LNCaP clone FGC (cell line): ENCODE measurements at places on chromosomes 6 and 20.

- DNase-seq: no peak
Observed at GRCh38 chr20:48098099-48098498, 312.8 kb upstream of the SULF2 start.

DNA sequence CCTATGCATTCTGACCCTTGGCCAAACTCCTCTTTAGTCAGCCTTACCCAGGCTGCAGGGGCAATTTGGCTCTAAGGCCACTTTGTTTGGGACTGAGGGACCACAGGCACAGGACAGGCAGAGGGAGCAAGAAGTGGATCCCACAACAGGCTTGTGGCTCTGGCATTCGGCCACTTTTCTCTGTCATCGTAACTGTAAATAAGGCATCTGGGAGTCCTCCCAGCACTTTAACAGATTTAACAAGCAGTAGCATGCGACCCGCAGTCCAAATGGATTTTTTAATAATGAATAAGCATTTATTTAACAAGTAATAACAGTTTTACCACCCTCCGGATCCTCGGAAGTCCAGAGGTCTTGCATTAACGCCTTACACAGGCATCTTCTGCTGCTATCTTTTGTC is 16.1 kb upstream of the CDH22 start:
- peak; percentile 31 for DNase-seq

DNA sequence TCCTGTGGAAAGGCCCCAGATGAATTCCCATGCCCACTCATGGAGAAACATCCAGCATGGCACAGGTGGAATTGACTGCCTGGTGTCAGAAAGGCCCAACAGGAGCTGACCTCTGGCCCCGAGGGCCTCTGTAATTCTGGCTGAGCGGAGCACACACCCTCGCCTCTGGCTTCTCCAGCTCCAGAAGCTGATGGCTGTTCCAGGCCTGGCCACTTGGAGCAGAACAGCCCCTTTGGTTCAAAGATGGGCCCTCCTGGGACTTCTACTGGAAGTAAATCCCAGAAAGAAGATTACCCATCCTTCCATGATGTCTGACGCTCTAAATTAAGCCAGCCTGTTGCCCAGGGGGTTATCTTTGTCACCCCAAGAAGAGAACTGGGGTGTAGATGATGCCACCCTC is 275.1 kb upstream of the CDH4 start:
- DNase-seq: no peak

GRCh38 chr6:85482206-85482904 is 32.5 kb downstream of the NT5E start:
- no peak for DNase-seq

GRCh38 chr6:21601932-21602390 is 8.4 kb downstream of the SOX4 start:
- no peak for DNase-seq

DNA sequence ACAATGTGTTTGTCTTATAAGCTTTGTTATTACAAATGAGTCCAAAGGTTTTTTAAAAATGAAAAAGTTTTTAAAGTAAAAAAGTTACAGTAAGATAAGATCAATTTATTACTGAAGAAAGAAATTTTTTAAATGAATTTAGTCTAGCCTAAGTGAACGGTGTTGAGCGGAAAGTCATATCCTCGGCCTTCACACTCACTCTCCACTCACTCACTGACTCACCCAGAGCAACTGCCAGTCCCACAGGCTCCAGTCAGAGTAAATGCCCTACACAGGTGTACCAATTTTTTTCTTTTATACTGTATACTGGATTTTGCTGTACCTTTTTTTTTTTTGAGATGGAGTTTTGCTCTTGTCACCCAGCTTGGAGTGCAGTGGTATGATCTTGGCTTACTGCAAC is 42.7 kb upstream of the AGPAT4 start:
- DNase-seq: no peak

- no peak for DNase-seq
Observed at GRCh38 chr20:41161886-41162285, 24.5 kb downstream of the PLCG1 start.

GRCh38 chr6:166031275-166031674 is 136.4 kb downstream of the TBXT start:
- DNase-seq: no peak

GRCh38 chr6:127879685-127880084 is 21.2 kb downstream of the THEMIS start:
- no peak for DNase-seq

DNA sequence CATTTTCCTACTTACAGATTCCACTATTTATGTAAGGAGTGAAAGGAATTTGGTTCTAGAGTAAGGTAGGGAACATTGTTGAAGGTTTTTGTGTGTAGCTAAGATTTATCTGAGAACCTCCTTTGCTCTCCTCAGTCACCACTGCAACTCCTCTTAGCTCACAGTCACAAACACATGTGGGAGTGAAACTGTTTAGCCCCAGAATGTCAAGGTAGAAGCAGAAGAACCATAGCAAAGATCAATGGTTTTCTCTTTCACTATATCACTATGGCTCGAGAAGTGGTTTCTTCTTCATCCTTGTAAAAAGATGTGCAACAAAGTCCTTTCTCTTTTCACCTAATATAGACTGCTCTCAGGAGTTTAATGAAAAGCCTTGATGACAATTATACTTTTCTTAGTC is 6.5 kb upstream of the DEFB112 start:
- no peak for DNase-seq

DNA sequence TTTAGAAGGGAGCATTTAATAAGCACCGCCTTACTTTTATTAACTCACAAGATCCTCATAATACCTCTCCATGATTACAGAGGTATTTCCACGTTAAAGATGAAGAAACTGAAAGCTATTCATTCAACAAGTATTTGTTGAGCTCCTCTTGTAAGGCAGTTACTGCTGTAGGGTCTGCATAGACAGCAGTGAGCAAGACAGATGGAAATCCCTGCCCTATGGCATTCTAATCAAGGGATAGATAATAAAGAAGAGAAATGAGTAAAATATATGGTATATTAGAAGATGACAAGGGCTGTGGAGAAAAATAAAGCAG is 77.8 kb upstream of the CTNNBL1 start:
- DNase-seq: no peak

DNA sequence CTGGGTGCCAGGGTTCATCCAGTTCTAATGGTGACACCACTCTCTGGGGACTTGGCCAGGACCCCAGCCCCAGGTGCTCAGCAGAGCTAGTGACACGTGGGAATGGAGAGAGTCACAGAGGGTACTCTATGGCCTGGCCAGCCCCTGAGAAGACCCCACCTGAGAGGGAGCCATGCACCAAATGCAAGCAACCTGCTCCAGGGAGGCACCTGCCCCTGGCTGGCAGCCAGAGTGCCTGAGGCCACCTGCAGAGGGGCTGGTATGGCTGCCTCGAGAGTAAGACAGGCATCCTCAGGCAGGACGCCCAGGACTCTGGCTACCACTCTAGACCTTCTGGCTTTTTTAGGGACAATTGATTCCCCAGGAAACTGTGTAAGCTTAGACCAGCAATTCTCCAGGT is 38.6 kb upstream of the CST7 start:
- no peak for DNase-seq

DNA sequence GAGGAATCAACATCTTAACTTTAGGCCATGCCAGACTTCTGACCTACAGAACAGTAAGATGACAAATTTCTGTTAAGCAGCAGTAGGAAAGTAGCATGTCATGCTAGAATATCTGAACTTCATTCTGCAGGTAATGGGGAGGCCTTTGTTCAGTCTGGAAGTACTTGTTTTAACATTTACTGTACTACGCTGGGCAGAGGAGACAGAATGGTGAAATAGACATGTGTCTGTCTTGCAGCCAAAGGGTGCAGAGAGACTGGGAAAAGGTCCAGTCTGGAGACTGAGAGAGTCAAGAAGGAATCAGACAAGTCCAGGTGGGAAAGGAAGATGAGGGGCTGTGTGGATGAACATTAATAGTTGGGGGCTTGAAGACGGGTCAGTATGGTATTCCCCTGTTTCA is 17.5 kb upstream of the ZBTB2 start:
- DNase-seq: no peak

- no peak for DNase-seq
Observed at GRCh38 chr6:116385921-116386320, 15.2 kb downstream of the DSE start.

DNA sequence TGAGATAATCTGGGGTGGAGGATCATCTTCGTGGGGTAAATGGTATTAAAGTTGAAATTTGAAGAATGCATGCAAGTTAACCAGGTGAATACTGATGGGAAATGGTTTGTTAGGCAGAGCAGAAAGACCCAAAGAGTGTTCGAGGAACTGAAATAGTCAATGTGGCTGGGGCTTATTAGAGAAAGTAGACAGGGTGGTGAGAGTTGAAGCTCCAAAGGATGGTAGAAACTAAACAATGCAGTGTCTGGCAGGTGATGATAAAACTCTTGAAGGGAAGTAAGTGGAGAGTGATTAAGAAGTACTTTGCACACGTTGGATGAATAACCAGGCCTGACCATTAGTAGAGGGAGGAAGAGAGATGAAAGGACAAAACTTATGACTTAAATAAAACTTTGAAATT is 39.8 kb upstream of the CENPW start:
- no peak for DNase-seq

DNA sequence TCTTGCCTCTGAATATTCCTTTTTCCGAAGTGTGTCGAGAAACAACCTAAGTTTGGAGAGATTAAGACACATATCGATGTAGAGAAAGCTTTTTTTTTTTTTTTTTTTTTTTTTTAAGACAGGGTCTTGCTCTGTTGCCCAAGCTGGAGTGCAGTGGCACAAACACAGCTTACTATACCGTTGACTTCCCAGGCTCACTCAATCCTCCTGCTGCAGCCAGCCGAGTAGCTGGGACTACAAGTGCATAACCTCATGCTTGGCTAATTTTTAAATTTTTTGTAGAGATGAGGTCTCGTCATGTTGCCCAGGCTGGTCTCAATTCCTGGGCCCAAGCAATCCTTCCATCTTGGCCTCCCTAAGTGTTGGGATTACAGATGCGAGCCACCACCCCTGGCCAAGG is 21.4 kb downstream of the SLC17A5 start:
- DNase-seq: no peak

- no peak for DNase-seq
Observed at GRCh38 chr20:59074456-59074855, 31.9 kb upstream of the PRELID3B start.

GRCh38 chr6:157276134-157276532 is 47.2 kb downstream of the TMEM242 start:
- no peak for DNase-seq

- DNase-seq: no peak
Observed at GRCh38 chr6:7785243-7786035, 59.5 kb downstream of the BMP6 start.

- no peak for DNase-seq
Observed at GRCh38 chr20:58168843-58169242, 59.6 kb downstream of the ANKRD60 start.

GRCh38 chr20:57615445-57615811 is 4.8 kb downstream of the ZBP1 start:
- DNase-seq: no peak

DNA sequence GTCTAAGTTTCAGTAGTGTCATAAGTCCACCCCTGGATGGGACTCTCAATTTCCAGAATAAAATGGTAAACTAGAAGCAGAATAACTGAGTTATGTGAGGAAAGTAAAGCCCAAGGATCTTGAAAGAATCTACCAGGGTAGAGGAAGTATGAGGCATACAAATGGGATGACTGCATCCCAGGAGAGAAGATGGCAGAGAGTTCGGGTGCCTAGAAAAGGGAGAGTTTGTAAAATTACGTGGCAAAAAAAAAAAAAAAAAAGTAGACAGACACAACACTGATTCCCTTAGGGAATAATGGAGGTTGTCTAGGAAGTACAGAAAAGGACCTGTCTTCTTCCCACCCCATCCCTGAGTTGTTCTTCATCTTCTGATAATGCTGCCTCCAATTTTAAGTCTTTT is 3.4 kb downstream of the GABBR1 start:
- no peak for DNase-seq

DNA sequence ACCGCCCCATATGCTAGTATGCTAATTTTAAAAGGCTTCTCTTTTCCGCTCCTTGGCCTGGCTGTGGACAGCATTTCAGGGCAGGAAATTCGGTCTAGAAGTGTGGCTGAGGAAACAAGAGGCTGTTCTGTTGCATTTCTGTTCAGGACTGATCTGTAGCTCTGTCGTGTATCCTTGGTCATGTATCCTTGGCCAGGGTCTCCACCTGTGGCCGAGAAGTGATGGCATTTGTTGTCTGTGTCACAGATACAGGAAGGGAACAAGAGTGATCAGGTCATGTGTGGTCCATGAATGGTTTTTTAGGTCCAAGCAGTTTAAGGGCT is 300.5 kb upstream of the SUPT3H start:
- DNase-seq: no peak

GRCh38 chr6:71034563-71035345 is 77.9 kb upstream of the B3GAT2 start:
- no peak for DNase-seq

- DNase-seq: no peak
Observed at GRCh38 chr20:31604567-31605030, 490 bp upstream of the ID1 start.

DNA sequence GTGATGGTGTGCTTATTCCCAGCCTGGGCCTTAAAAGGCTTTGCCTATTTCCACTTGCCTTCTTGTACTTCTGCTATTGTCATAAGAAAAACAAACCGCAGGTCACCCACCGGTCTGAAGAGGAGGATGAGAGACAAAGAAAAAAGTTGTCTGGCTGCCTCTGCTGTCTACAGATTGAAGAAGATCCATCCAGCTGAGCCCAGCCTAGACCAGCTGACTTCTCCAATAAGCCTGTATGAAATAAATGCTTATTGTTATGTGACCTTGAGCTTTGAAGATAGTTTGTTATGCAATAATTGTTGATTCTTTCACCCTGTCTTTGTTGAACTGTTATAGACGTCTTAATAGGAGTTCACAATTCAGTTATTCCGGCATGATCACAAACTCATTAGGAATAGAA is 223.8 kb upstream of the PRSS16 start:
- no peak for DNase-seq

- no peak for DNase-seq
Observed at GRCh38 chr6:155284775-155285174, 21.0 kb downstream of the CLDN20 start.

DNA sequence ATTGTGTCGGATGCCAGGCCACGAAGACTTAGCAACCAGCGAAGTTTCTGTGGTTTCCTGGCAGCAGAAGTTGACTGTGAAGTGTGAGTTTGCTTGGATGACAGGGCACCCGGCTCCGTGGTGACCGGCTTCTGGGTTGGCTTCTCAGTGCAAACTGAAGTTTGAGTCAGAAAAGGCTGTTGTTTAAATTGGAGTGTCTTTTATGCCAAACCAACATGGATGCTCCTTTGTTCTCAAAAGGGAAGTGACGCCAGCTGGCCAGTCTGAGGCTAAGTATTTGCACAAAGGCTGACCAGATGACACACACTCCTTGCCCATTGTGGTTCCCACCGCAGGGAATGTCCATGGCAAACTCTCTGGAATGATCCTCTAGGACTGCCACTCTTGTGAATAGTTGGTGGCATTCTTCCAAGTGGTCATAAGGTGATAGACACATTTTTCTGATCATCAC is 164.8 kb upstream of the QKI start:
- no peak for DNase-seq
